Fibroblast of the aortic adventitia (primary cell): ENCODE measurements at places on chromosomes 1 and 21. TPM values are rescaled to one million over a fixed set of nuclear protein-coding genes. Genes with fewer than 3 reads are reported as not detected.
A peak's percentile ranks its signal among the peaks of the same experiment; 100 is the strongest.

- DNase-seq = no peak
These were observed 67.1 kb downstream of the ATP2B4 start for GRCh38 chr1:203693721-203694120.

DNA sequence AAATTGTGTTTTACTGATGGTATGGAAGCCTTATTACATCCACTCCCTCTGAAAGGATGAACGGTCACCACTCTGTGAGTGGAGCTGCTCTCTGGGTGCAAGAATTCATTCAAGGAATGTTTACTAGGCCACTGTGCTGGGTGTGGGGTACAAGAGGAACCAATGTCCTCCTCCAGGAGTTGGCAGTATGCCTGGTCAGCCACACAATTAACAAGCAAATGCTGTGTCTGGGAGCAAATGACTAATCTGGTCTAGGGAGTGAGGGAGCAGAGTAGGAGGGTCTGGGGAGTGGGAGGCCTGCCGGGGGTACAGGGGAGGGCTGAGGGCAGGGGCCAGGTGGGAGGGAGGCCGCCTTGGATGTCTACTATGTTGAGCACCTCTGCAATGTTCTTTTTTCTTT lies 27.2 kb upstream of the TDRD10 start:
- peak; percentile 36 for DNase-seq

DNA sequence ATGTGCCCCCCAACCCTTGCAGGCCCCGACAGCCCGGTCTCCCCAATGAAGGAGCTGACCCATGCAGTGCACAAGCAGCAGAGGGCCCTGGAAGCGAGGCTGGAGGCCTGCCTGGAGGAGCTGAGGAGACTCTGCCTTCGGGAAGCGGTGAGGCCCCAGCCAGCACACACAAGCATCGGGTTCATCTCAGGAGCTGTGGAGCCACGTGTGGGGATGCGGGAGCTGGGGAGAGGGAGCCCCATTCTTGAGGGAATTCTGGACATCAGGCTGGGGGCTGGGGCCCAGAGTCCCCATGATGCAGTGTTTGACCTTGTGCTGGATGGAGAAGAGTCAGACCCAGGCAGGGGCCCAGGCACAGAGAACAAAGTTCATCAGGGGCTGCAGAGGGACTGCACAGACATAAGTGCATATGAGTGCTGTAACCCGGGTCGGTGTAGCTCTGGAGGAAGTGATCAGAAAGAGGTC lies 4.8 kb downstream of the INAVA start:
- DNase-seq = no peak

DNA sequence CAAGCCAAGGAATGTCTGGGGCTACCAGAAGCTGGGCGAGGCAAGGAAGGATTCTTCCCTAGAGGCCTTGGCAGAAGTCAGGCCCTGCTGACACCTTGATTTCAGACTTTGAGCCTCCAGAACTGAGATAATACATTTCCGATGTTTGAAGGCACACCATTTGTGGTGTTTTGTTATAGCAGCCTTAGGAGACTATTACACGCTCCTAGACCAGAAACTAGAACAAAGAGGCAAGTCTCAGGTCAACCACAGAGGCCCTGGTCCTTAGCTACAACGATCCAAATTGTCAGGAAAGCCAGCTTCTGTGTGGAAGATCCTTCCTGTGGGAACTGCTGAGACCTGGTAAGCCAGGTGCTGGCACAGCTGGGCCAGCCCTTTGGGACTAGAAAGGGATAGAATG lies 19.7 kb upstream of the AHCTF1 start:
- DNase-seq = no peak

DNA sequence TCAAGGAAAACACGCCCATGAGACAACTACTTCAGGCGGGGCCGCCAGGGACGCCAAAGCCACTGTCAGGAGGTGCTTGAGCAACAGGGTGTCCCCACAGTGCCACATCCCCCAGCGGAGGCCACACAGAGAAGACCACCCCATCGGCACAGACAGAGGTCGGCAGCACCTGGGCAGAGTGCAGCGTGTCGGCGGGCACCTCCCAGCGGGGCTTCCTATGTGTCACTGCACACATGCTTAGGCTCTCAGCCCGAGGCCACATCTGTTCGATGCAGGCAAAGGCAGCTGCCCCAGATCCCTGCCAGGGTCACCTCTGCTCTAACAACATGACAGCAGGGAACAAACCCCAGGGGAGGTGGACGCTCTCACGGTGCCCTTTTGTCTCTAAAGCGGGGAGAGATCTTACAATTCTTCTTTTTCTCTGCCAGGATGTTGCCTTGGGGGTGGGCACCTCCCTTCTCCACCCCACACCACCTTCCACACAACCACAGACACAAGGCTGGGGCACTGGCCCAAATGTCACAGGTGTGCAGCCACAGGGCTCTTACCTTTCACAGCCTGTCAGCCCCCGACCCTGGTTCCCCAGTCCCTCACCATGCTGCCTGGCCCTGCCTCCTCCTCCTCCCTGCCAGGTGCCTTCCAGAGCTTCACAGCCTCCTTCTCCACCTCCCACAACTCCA lies 4.2 kb downstream of the KRTAP10-8 start:
- DNase-seq = no peak

GRCh38 chr1:93022580-93022979 lies 56.5 kb upstream of the MTF2 start:
- DNase-seq = no peak

DNA sequence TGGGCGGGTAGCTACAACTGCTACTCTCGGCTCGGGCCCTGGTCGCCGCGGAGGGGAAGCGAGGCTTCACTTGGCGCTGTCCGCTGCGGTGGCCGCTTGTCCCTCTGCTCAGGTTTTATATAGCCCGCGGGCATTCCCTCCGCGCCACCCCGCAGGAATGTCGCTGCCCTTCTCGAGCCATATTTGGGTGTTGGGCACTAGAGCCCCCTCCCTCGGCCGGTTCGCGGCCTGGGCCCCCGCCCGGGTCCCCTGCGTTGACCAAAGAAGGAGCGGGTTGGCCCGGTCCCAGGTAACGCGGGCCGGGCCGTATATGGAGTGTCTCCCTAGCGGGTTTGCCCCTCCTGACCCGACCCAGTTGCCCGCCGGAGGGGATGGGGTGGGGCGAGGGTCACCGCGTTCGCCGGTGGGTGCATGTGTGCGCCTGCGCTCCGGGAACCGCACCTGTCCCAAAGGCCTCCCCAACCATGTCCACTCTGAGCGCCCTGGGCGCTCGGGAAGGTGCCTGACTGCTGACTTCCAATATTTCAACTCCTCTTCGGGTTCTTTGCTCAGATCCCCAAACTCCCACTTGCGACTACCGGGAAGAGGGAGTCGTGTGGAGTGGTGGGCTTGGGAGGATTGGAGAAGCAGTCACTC lies at the start of gene ACTA1:
Gene ACTA1 (minus strand): TSS at position 90 of the 636 bp plus-strand sequence. CDS start 979 bp downstream, outside the sequence.
- no peak for DNase-seq

GRCh38 chr21:46356494-46357334 lies 32.8 kb downstream of the PCNT start:
- DNase-seq = no peak

DNA sequence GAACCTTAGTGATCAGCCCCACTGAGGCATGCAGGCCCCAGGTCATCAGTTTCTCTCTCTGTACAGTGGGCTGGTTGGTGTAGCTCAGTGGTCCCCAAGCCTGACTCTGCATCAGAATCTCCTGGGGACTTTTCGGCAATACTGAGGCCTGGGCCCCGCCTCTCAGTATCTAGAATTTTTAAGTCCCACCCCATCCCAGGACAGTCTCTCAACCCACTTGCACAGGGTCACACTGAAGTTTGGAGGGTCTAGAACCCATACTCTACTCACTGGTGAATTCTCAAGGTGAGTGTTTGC lies 216.4 kb downstream of the MATN1 start:
- no peak for DNase-seq

DNA sequence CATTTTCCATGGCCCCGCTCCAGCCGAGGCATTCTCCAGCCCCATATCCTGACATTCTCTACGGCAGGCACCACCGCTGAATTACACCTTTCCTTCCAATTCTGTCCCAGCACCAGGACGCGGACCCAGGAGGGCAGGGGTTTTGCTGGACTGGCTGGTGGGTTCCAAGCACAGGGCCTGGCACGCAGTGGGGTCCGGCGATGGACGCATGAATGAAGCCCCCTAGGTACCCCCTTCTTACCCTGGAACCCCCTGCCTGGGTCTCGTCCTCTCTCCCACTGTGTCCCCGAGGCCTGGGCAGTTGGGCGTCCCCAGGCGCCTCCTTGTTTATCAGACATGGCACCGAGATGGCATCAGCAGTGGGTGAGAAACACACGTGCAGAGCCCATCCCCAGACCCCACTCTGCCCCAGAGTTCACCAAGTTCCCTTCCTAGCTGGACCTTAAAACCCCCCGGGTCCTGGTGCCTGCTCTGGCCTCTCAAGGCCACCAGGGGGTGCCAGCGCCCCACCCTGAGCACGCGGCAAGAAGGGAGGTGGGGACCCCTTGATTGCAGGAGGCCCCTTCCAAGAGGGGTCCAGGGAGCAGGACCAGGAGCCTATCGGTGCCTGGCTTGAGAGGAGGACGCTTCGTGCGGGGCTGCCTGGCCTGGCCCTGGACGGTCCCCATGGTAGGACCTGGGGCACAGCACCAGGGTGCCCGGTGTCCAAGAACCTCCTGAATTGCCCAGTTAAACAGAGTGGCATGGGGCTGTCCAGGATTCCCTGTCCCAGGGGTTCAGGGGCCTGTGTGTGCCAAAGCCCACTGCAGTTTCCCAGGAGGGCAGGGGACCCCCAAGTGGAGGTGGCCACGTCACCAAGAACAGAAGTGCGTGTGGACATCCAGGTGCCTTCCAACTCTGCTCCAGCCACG lies 46.1 kb downstream of the MEGF6 start:
- peak; percentile 35 for DNase-seq

GRCh38 chr1:86227026-86227425 lies 70.5 kb upstream of the COL24A1 start:
- DNase-seq = no peak

GRCh38 chr1:96509951-96510350 lies 211.6 kb upstream of the PTBP2 start:
- DNase-seq = no peak

GRCh38 chr1:40450495-40451237 lies 390 bp downstream of the ZFP69B start:
- peak; percentile 48 for DNase-seq

DNA sequence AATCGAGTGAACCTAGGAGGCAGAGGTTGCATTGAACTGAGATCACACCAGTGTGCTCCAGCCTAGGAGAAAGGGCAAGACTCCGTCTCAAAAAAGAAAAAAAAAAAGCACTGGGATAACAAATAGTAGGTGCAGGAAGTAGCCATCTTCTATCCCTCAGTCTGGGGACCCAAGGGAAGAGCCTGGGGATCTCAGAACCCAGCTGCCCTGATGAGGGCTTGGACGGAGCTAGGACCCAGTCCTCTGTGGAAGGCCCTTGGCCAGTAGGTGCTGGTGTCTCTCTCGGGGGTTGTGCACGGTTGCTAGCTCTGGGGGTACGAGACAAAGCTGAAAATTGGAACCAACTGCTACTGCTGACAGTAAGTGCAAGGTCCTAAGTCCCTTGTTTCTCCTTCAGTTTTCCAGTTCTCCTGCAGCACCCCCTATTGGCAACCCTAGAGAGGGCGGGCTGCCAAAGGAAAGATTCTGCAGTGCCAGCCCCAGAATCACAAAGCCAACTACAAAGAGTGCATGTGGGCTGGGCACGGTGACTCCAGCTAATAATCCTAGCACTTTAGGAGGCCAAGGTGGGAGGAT lies 57.6 kb upstream of the KIF1B start:
- DNase-seq = peak; percentile 58

DNA sequence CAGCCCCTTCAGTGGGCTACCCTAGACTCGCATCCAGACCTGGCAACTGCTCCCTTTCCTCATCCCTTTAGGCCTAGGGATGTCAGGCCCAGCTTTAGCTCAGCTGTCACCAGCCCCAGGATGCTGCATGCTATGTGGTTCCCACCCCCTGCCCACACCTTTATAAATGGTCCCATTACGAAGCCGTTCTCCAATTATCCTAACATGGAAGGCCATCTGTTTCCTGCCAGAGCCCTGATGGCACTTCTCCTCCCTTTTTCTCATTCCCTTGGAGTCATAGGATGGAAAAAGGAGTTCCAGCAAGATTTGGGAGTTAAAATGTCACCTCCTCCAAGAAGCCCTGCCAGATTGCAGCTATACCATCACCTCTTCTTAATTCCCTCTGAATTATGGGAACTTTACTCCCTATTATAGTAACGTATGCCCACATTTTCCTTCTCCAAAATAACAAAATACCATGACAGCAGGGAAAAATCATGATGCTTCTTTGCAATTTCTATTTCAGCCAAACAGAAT lies 205.0 kb upstream of the GRIK3 start:
- DNase-seq = no peak

- no peak for DNase-seq
These were observed 34.4 kb downstream of the NENF start for GRCh38 chr1:212466898-212467650.

DNA sequence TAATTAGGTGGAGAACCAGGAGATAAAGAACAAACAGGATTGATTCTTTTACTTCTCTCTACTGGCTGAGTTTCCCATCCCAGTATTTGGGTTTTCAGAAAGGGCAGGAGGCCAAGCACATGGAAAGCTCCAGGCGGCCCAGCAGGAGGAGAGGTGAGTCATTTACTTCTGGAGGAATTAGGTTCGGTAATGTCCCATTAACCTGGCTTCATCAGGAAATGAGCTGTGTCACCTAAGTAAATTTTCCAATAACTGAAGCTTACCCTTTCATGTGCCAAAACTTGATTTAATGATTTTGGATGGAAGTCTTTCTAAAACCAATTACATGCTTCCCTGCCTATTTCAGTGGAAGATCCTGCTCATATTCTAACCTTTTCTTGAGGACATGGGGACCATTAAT lies 257.6 kb upstream of the USP24 start:
- peak; percentile 62 for DNase-seq

DNA sequence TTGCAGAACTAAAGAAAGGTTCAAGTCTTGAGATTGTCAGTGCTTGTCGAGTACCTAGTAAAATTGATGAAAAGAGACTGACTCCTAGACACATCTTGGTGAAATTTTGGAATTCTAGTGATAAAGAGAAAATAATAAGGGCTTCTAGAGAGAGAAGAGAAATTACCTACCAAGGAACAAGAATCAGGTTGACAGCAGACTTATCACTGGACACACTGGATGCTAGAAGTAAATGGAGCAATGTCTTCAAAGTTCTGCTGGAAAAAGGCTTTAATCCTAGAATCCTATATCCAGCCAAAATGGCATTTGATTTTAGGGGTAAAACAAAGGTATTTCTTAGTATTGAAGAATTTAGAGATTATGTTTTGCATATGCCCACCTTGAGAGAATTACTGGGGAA lies 16.3 kb downstream of the L1TD1 start:
- no peak for DNase-seq

- no peak for DNase-seq
These were observed 55.7 kb downstream of the DEGS1 start for GRCh38 chr1:224238756-224239155.

GRCh38 chr1:71804140-71804539 lies 478.2 kb downstream of the NEGR1 start:
- DNase-seq = no peak

GRCh38 chr1:95742591-95743089 lies 508.6 kb downstream of the RWDD3 start:
- peak; percentile 82 for DNase-seq

- no peak for DNase-seq
These were observed 15.0 kb upstream of the FAAP20 start for GRCh38 chr1:2209400-2210083.

- peak; percentile 31 for DNase-seq
These were observed 25.3 kb upstream of the EFHD2 start for GRCh38 chr1:15384301-15384901.

Gene IL20
- not detected in 2 replicates for total RNA-seq

Gene CALML6
- 0.36 and 0.49 TPM in 2 replicates for total RNA-seq

Gene DCST2
- total RNA-seq = 0.09 TPM in 1 of 2 replicates, not detected in the other

Gene SLC30A1
- 37.2 and 47.4 TPM in 2 replicates for total RNA-seq

Gene PADI2
- total RNA-seq = 0.09 and 0.16 TPM in 2 replicates

Gene AK5
- 13.5 and 18.8 TPM in 2 replicates for total RNA-seq

Gene COL16A1
- total RNA-seq = 101 and 133 TPM in 2 replicates

Gene C8A
- not detected in 2 replicates for total RNA-seq

Gene GRHL3
- not detected in 2 replicates for total RNA-seq

Gene NGF
- 2.9 and 20.2 TPM in 2 replicates for total RNA-seq

Gene GJA5
- total RNA-seq = 0.74 TPM in 1 of 2 replicates, not detected in the other
